ENCODE measurements at places on chromosomes 6 and 20.
A peak's percentile ranks its signal among the peaks of the same experiment; 100 is the strongest.

GRCh38 chr6:29723262-29723665 is at the start of gene HLA-F:
Gene HLA-F, plus strand, starts transcription at chr6:29723434. Its CDS starts 30 bp downstream, at chr6:29723464.
- peak within 1 kb of the TSS; percentile 94 for H3K4me3 ChIP-seq
- peaks cover 40% of the 10 kb centered on the region for H3K4me1 ChIP-seq
- peak; percentile 76 for DNase-seq
- peaks cover 41% of the 10 kb centered on the region for H3K36me3 ChIP-seq
- H3K27me3 ChIP-seq, result no peaks in the 10 kb centered on the region
- peak within 1 kb of the TSS; percentile 86 for H3K27ac ChIP-seq

- H3K27ac ChIP-seq, result no peak overlapping the region
- H3K4me3 ChIP-seq, result no peak overlapping the region
- no peak for DNase-seq
- H3K27me3 ChIP-seq, result no peaks in the 10 kb centered on the region
- H3K36me3 ChIP-seq, result peaks cover 3% of the 10 kb centered on the region
- peaks cover 12% of the 10 kb centered on the region for H3K4me1 ChIP-seq
These were observed 50.1 kb upstream of the RNF24 start for GRCh38 chr20:4065391-4065844.

DNA sequence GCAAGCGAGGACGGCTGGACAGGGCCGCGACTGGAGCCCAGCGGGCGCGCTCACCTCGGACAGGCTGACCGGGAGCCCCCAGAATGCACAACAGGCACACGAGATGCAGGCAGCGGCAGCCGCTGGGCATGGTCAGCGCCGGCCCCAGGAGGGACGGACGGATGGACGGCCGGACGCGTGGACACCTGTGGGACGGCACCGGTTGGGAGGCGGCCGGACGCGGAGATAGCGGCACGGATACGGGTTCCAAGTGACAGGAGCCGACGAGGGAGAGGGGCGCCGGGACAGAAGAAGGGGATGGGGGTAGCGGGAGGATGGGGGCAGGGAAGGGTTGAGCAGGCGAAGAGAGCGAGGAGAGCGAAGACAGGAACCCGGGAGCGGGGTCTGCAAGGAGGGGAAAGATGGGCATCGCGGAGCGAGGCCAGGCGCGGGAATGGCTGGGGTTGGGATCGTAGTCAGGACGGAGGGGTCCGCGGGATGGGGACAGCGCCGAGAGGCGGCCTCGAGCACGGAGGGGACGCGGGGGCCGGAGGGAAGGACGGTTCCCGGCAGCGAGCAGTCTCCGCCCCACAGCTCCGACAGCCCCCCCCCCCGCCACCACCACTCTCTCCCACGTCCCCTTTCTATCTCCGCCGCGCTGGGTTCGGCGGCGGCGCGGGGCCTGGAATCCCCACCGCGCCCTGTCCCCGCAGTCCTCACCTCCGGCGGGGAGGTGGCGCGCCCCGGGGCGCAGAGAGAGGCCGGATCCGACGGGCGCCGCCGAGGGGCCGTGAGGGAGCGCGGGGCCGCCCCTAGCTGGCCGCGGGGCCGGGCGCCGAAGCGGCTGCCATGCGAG is 435 bp downstream of the DLK2 start:
- no peak overlapping the region for H3K27ac ChIP-seq
- peak overlapping the region; percentile 82 for H3K4me3 ChIP-seq
- H3K36me3 ChIP-seq, result peaks cover 6% of the 10 kb centered on the region

GRCh38 chr20:49303065-49303552 is 25.3 kb upstream of the ZNFX1 start:
- H3K27me3 ChIP-seq, result no peaks in the 10 kb centered on the region
- H3K4me1 ChIP-seq, result peaks cover 10% of the 10 kb centered on the region
- H3K36me3 ChIP-seq, result peaks cover 5% of the 10 kb centered on the region
- no peak overlapping the region for H3K27ac ChIP-seq
- H3K4me3 ChIP-seq, result no peak overlapping the region

GRCh38 chr6:159065759-159066329 is 21.1 kb upstream of the TAGAP start:
- H3K4me3 ChIP-seq, result no peak overlapping the region
- peaks cover 2% of the 10 kb centered on the region for H3K27me3 ChIP-seq
- H3K27ac ChIP-seq, result peak overlapping the region; percentile 8
- H3K4me1 ChIP-seq, result peaks cover 53% of the 10 kb centered on the region
- peaks cover 8% of the 10 kb centered on the region for H3K36me3 ChIP-seq

Measured in activated naive CD8-positive, alpha-beta T cell treated with anti-CD3 and anti-CD28 coated beads, Interleukin-2, amount 10 ng/mL, durations not matched to agents 7 days and 5 days (primary cell).